ENCODE measurements at places on chromosomes 3 and 15. TPM values are rescaled to one million over a fixed set of nuclear protein-coding genes. Genes with fewer than 3 reads are reported as not detected.

TUSC7 gene
- not detected for total RNA-seq

ARHGEF3 gene
- total RNA-seq, result 22.2 TPM

- DNase-seq, result no peak
These were observed 956 bp downstream of the FGF12 start for GRCh38 chr3:192726385-192726784.

- no peak for DNase-seq
These were observed 16.9 kb downstream of the FAM43A start for GRCh38 chr3:194702545-194702944.

DNA sequence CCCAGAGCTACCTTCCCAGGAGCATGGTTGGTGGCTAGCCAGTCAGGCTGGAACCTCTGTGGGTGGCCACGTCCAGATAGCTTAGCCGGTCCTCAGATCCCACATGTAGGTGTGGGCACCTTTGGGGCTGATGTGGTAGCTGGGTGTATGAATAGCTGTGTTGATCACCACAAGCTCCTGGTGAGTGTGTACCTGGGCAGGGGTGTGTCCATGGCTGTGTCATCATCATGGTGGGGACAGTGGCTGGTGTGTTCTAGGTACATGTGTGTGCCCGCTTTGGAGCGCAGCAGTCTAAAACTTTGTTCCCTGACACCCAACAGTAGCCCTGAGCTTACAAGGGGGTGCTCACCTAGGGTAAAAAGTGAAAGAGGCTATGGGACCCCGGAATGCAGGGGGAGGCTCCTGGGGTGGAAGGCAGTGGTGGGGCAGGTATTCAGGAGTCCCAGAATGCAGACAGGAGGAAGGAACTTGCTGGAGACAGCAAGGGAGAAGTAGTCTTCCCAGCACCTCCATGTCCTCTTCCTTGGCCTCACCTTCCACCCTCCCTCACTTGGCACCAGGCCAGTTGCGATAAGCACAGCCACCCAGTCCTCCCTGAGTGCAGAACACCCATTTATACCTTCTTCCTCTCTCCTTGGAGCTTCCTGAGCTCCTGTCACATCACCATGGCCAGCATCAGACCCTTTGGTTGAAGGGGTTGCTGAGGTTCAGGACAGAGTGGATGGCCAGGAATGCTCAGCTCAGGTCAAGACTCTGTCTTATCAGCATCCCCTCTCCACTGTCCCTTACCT lies 1.2 kb downstream of the CISH start:
- DNase-seq, result peak; percentile 43

DNA sequence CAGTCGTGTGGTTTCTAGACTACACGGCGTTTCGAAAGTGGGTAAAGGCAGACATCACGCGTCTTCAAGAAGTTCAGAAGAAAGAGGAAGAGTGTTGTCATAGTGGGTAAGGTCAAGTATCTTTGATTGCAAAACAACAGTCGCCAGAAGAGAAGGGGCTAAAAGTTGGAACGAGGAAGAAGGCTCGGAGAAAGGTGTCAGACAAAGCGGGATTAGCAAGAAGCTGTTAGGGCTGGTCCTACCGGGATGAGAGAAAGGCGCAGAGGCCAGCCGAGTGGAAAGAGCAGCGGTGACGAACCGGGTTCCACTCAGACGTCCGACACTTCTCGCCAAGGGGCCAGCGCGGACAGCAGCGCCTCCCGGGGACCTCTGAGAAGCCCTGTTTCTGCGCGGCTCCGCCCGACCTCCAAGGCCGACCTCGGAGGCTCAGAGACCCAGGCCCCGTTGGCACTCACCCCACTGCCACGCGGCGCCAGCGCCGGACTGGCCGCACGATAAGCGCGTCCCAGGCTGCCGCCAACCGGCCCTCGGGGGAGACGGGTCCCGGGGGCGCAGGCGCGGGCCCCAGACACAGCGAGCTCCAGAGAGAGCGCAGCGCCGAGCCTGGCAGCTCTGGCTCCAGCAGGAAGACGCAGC lies 436 bp downstream of the ADPGK start:
- peak; percentile 66 for DNase-seq

All from muscle of leg (tissue), 16 donors.